ENCODE measurements at places on chromosomes 7 and 10.

DNA sequence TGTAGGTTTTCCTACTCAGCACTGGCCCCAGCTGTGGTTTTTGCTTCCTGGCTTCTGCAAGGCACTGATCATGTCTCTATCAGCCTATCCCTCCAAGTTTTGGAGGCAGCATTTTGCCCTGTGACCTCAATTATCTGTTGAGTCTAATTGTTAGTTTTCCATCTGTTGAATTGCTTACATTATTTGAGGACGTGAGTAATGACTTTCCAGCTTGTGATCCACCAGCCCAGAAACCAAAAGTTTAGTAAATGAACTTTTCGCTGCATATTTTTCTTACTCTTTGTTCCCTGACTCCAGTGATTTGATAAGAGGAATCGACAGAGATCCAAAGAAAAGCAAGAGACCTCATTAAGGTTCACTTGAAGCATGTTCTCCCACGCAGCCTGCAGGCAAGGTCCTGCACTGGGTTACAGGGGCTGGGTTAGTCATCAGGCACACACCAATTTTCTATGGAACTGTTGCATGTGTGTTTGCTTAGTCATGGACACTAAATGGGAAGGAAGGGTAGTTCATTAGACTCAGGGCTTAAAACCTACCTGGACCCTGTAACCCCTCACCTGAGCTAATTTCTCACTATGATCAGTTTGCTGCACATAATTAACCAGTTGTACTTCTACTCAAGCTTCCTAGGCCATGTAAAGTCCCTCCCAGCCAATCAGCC, 57.2 kb downstream of the AKR1E2 start:
- no peak for DNase-seq

DNA sequence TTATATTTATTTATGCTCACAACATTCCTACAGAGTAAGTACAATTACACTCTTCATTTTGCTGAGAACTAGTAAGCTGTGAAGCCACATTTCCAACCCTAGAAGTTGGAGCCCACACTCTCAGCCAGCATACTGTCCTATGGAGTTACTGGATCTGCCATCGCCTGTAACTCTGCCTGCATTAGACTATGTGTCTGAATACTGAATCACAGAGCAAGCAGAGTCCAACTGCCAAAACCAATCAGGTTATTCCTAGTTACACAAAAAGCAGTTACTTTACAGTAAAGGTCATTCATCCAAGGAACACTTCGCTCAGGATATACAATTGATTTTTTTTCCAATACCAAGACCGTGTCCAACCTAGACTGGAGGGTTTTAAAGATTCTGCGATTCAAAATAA, 21.5 kb downstream of the CTAGE6 start:
- DNase-seq = no peak

- DNase-seq = no peak
Observed at GRCh38 chr10:31142026-31142425, 110.4 kb upstream of the ZNF438 start.

- DNase-seq = no peak
Observed at GRCh38 chr10:30581779-30582380, 47.7 kb downstream of the LYZL2 start.

GRCh38 chr7:32056767-32057166, 13.4 kb downstream of the PDE1C start:
- no peak for DNase-seq

- DNase-seq = no peak
Observed at GRCh38 chr7:139749545-139749944, 28.3 kb downstream of the HIPK2 start.

- DNase-seq = no peak
Observed at GRCh38 chr7:46029111-46029704, 108.1 kb upstream of the IGFBP3 start.

GRCh38 chr10:68992636-68993440, 4.2 kb downstream of the KIFBP start:
- no peak for DNase-seq

- DNase-seq = no peak
Observed at GRCh38 chr10:3570855-3571266, 214.1 kb downstream of the KLF6 start.

- no peak for DNase-seq
Observed at GRCh38 chr10:107169516-107169915, 5.0 kb upstream of the SORCS1 start.

- no peak for DNase-seq
Observed at GRCh38 chr10:61391281-61391680, 61.9 kb downstream of the TMEM26 start.

DNA sequence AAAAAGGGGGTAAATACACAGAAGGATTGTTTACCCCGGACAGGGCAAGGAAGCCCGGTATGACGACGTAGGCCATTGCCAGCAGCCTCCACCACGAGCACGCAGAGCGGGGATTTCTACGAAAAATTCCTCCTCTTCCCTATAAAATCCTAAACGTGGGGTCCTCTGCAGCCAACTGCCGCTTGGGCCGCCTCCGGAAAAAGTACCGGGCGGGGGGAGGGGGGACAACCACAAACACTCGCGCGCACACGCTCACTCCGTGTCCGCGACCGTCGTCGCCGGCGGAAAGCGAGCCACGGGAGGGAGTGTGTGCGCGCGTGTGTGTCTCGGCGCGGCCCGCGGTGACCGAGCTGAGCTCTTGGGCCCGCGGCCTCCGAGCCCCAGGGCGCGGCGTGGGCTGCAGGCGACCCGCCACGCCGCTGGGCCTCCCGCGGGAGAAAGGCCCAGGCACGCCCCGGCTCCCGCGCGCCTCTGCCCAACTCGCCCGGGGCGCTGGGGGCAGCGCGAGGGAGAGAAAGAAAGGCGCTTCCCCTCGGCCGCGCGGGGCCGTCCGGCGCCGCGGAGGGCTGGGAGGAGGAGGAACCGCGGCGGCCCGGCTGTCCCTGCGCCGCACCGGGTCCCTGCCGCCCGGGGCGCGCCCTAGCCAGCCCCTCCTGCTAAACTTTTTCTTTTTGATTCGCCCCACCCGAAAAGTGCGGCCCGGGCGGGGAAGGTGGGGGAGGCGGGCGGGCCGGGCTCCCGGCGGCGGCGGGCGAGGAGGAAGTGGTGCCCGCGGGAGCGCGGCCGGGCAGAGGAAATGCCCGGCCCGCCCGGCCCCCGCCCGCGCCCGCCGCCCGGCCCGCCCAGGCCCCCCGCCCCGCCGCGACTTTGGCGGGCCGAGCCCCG, 1.5 kb downstream of the CTBP2 start:
- DNase-seq = no peak

DNA sequence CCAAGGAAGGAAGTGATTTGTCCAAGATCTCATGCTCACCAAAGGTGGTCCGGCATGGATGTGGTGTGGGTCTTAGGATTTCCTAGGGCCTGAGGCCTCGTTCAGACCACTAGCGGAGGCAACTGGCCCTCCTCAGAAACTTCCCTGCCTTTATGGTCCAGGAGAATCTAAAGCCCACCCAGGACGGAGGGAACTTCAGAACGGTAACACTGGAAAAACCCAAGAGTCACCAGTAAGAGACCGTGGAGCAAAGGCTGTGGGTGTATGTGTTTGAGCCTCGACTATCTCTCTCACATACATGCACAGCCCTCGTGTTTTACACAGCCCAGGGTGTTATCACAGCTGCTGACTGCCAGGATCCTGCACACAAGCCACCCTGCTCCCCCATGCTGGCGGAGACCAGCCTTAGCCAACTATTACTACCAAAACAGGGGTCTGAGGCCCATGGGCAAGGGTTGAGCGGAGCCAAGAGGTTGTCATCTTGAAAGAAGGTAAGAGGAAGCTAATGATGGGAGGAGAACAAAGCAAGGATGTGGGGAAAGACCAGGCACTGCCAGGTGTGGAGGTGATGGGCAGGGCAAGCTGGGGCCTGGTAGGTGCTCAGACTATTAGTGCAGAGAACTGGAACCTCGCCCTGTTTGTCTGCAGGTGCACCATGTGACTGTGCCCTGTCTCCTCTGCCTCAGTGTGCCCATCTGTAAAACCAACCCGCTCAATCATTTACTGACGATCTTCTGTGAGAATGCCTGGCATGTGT, 170.2 kb upstream of the ZMIZ1 start:
- no peak for DNase-seq

DNA sequence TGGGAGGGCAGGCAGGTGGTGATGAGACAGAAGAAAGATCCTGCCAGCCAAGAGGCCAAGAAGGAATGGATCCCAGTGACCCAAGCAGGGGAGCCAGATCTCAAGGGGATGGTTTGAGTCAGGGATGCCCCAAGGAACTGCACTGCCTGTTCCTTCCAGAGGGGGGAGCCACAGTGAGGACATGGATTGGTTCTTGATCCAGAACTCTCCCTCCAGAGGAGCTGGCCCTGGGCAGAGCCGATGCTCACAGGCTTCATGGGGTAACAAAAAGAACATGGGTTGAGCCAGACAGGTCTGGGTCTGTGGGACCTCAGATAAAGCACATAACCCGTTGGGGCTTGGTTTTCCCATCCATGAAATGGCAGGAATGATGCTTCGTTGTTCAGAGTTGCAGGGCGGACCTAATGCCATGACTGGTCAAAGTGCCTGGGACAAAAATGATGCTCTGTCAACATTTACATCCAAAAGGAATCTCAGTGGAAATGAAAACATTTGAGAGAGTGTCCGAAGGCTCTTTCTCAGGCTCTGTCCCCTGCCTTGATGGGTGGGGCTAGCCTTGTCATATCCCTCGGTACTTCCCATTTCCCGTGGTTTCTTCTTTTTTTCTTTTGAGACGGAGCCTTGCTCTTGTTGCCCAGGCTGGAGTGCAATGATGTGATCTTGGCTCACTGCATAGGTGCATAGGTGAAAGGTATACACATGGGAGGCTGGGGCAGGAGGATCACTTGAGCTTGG, 4.7 kb upstream of the DENND2A start:
- DNase-seq = no peak

DNA sequence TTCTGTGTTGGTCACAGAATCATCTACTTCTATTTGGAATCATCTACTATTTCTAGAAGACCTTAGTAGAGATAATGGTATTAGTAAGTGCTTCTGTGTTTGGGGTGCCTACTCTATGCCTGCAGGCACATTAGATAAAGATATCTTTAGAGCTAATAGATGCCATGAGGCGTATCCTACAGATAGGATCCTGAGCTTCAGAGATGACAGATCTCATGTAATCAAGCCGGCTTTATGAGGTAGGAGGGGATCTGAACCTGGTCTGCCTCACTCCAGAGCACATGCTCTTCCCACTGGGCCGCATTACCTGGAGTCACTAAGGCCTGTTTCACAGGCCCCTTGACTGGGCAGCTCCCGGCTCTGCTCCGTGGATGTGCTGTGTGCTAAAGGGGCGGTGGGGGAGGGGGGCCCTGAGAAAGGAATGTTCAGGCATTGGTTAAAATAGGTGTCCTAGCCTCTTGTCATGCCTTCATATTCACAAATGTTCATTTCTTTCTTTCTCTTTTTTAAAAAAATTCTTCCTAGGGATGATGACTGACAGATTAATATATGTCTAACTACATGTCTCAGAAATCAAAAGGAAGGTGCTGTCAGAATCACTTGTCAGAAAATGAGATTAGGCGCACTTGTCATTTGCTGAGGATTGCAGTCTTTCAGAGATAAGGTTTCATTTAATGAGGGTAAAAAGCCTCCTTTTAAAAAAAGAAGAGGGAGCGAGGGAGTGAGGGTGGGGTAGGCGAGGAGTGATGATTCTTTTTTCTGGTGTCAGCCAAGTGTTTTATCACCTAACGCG, 458.0 kb upstream of the GALNT17 start:
- DNase-seq = no peak

- DNase-seq = no peak
Observed at GRCh38 chr10:91799612-91799975, 1.4 kb downstream of the TNKS2 start.

DNA sequence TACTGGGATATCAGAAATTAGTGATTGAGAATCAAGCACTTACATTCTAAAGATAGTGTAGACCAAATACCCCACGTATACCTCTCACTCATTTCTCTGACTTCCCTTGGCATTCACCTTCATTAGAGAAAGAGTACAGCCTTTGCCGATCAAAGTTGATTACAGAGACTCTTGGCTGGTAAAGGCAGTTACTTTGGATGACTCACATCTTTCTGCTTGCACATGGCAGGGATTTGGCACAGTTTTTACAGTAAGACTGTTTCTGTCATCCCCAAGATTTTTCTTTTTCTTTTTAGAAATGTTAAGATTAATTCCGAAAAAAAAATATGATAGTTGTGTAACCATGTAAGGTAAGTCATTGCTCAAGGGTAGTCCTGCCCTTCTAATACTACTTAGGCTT, 143.0 kb downstream of the TSPAN12 start:
- DNase-seq = no peak

- DNase-seq = no peak
Observed at GRCh38 chr7:81725812-81726127, 44.1 kb downstream of the HGF start.

DNA sequence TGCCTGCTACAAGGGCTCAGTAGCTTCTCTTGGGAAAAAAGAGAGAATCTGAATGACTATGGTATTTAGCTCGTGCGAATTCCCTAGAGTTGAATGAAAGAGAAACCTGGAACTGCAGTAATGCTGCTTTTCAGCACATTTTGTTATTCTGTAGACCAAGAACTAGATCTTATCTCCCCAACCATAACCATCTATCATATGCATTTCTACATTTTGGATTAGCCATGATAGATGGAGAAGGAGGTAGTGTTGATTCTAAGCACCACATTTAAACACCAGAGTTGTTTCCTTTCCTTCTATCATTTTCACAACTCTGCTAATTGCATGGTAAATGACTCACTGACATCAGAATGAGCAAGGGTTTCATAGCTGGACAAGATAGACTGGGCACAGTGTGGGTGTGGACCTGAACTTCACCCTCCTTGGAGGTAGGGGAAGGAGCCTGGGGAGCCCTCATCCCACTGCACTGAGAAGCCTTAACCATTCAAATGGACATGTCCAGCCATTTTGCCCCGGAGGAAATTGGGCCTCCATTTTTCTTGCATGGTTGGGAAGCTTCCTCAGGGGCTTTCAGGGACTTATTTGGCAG, 55.3 kb upstream of the BMPER start:
- no peak for DNase-seq

DNA sequence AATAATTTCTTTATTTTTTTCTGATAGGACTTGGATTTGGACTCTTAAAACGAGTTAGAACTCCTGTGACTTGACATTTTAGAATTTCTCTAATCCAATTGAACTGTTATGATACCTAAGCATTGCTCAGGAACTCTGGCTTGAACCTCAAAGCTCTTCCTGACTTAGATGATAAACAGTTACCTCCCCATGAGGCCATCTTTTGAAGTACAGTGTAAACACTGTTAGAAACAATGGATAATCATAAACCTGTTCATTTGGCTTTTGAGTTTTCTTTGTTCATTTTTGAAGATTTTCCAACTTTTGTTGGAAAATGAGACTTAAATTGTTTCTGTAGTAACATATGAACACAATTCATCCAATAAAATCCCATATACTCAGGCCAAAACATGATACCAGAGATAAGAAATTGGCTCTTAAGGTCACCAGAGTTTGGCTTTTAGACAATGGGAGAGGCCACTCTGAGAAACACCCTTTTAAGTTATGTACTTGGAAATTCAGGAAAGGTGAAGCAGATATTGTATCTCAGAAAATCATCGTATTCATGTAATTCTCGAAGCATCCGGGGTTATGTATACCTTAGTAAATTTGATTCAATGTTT, 59.6 kb downstream of the RUNDC3B start:
- no peak for DNase-seq

Data from stimulated activated CD8-positive, alpha-beta memory T cell treated with anti-CD3 and anti-CD28 coated beads, Interleukin-4, amount 100 ng/mL, for 1 hour (primary cell).